ENCODE measurements at places on chromosomes 7 and 10.
A peak's percentile ranks its signal among the peaks of the same experiment; 100 is the strongest.

GRCh38 chr7:67448271-67448670 is 451.6 kb downstream of the TYW1 start:
- no peak for DNase-seq

DNA sequence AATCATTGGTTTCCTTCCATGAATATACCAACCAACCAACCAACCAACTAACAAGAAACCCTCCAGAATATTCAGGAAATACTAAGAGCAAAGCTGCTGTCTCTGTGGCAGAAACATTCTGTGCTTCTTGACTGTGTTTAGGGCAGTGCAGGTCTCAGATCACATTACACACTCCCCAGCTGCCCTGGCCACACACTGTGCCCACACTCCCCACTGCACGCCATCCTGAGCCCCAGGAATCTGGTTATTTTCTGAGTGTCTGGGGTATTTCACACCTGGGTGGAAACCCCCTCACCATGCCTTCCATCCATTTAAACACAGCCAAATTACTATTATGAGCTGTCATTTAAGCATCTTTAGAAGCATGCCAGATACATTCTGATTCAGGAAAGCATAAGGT is 183.7 kb upstream of the ANK3 start:
- no peak for DNase-seq

DNA sequence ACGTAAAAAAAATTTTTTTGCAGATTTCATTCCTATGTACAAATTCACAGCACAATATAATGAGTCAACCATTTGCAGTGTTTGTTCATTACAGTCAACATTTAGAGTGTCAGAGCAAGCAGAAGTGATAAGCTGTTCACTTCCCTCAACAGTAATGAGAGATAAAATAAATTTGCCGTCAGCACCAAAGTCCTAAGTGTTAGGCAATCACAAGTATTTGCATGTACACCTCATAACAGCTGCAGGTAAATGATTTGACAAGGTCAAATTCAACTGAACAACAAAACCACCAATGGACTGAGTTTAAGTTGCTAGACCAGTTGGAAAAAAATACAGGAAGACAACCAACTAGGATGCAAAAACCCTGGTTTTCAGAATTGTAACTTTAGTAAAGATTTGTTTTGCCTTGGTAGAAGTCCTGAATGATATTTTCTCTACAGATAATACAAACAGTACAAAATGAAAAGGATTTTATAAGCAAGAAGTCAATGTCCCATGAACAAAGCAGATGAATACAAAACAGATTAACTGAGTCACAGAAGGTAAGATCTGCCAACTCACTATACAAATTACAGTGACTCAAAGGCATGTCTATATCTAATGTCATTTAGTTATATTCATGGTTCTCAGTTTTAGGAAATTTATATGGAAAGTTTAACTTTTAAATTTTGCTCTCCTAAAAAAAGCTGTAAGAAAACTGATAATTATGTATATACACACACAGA is 10.4 kb downstream of the RAPGEF5 start:
- no peak for DNase-seq

GRCh38 chr7:48537561-48537960 is 366.3 kb downstream of the ABCA13 start:
- DNase-seq, result no peak

DNA sequence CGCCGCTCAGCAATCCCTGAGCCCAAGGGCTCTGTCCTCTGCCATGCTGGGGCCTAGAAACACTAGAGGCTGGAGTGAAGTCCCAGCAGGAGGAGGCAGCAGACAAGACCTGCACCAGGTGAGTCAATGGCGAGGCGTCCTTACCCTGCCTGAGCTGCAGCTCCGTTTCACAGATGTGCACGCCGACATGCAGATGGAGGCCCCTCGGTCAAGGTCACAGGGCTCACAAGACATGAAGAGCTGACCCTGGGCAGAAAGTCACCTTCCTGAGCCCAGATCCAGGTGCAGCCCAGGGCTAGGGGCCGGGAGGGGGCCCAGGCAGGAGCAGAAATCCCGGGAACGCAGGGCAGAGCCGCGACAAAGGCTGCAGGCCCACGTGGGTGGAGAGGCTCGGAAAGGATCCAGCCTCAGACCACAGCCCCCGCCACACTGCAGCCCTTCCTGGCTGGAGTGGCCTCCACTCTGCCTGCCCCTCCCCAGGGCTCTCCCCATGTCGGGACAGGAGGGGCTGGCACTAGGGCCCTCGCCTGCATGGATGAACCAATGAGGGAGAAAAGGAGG is 23.8 kb downstream of the PDGFA start:
- no peak for DNase-seq

- DNase-seq, result peak; percentile 71
Observed at GRCh38 chr10:15585303-15585715, 134.4 kb downstream of the ITGA8 start.

- DNase-seq, result no peak
Observed at GRCh38 chr7:28889290-28889689, 68.8 kb downstream of the TRIL start.

- no peak for DNase-seq
Observed at GRCh38 chr7:127486654-127487053, 94.1 kb upstream of the ZNF800 start.

DNA sequence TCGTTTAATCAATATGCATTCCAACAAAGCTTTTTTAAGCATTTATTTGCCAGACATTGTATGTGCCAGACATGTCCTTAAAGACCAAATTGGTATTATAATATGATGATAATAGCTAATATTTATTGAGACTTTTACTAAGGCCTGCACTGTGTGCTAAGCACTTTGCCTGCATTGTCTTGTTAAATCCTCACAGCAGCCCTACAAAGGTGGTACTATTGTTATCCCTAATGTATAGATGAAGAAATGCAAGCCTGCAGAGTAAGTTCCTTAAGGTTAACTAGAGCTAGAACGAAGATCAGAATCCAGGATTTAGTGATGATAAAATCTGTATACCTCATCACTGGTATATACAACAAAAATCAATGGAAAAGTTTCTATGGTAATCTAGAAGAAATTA is 5.3 kb upstream of the CAPZA2 start:
- DNase-seq, result no peak

DNA sequence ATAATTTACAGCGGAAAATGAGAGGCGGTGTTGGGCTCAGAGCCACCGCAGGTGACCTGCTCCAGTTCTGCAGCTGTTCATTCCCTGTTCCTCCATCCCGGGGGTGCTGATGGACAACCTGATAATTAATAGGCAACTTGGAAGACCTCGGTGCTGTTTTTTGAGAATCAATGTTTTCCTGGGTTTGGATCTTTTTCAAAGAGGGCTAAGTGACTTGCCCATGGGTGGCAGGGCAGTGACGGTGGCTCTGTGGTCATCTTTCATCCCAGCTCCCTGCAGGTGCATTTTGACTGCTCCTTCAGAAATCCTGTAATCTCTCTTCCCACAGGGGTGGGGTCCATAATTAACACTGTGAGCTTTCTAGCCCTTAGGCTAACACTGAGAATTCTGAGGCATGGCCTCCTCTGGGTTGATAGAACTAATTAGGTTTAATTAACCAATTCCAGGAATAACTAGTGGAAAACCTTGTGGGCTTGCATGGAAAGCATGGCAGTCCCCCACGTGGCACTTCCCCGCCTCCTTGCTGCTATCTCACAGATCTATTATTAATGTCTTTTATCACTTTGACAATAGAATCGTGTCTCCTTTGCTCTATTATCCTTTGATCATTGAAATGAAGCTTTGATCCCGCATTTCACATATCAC is 217.9 kb downstream of the GLRX3 start:
- DNase-seq, result no peak

- DNase-seq, result no peak
Observed at GRCh38 chr7:33904681-33905388, 504 bp upstream of the BMPER start.

DNA sequence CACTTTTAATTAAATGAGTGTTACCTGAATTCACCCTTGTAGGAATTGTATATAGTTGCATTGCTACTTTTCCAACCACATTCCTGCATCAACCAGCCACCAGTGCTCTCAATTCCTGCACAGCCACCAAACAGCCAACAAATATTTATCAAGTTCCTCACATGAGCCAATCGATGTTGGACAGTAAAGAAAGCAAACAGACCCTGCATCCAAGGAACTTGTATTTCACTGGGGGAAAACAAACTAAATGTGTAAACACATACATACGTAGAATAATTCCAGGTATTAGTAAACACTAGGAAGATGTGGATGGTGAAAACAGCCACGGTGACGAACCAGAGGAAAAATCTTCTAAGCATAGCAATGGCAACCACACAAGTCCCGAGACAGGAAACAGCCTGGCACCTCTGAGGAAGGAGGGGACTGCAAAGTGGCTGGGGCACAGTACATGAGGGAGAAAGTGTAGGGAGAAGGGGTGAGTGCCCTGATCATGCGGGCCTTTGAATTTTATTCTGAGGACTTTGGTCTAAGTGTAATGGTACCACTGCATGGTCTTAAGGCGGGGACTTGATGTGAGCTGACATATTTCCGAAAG is 111.2 kb downstream of the XRCC2 start:
- DNase-seq, result no peak

DNA sequence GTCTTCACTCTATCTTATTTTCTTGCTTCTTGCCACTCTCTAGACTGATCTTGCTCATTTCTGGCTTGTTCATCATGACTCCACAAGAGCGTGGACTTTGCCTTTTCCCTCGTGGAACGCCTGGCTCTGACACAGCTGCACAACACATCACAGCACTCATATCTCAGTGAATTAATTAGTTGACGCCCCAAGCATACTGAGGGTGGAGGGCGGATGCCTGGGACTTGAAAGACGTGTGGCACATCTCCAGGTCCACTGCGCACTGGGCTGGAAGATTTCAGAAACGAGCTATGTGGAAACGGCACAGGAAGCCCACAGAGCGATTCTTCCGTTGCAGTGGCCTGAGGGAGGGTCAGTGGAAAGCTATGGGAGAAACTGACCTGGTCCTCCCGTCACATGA is 23.6 kb upstream of the PLEKHA1 start:
- DNase-seq, result no peak

- DNase-seq, result no peak
Observed at GRCh38 chr7:17371671-17372524, 73.4 kb downstream of the AHR start.

GRCh38 chr10:22681783-22682183 is 32.6 kb downstream of the PIP4K2A start:
- DNase-seq, result peak; percentile 84

- DNase-seq, result no peak
Observed at GRCh38 chr7:106729720-106730385, 68.9 kb upstream of the CCDC71L start.

- DNase-seq, result no peak
Observed at GRCh38 chr10:71981015-71981875, 17.1 kb downstream of the CHST3 start.

Measured in hematopoietic multipotent progenitor cell treated with erythropoietin and hydrocortisone succinate and interleukin-3 and kit ligand, for 15 days (in vitro differentiated cells).